ENCODE measurements at places on chromosomes 16 and 17. TPM values are rescaled to one million over a fixed set of nuclear protein-coding genes. Genes with fewer than 3 reads are reported as not detected.

DNA sequence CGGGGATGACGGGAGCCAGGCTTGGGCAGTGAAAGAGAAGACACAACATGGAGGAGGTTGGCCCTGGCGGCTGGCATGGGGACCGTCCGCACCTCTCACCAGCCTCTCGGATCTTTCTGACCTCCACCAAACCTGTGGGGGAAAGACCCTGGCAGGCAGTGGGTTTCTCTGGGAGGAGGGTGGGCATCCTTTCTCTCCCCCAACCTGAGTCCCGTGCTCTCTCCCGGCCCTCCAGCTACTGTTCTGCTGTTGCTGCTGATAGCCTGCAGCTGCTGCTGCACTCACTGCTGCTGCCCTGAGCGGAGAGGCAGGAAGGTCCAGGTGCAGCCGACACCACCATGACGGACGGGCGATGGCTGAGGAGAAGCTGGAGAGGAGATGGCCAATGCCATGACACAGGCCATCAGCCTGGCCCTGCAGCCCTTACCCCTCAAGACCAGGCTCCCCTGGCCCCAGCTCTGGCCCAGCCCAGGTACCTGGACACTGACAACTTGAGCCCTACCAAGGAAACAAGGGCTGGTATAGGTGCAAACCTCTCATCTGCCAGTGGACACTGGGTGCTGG is 7.4 kb downstream of the SMIM5 start:
- H3K4me3 ChIP-seq = no peak overlapping the region
- H3K27me3 ChIP-seq = no peaks in the 10 kb centered on the region
- 0 out of 2 replicates have a peak, but pooled peaks cover 3% of the 10 kb centered on the region for H3K36me3 ChIP-seq
- DNase-seq = no peak
- H3K4me1 ChIP-seq = peaks cover 32% of the 10 kb centered on the region

The GCSH gene
- total RNA-seq = 117 TPM

DNA sequence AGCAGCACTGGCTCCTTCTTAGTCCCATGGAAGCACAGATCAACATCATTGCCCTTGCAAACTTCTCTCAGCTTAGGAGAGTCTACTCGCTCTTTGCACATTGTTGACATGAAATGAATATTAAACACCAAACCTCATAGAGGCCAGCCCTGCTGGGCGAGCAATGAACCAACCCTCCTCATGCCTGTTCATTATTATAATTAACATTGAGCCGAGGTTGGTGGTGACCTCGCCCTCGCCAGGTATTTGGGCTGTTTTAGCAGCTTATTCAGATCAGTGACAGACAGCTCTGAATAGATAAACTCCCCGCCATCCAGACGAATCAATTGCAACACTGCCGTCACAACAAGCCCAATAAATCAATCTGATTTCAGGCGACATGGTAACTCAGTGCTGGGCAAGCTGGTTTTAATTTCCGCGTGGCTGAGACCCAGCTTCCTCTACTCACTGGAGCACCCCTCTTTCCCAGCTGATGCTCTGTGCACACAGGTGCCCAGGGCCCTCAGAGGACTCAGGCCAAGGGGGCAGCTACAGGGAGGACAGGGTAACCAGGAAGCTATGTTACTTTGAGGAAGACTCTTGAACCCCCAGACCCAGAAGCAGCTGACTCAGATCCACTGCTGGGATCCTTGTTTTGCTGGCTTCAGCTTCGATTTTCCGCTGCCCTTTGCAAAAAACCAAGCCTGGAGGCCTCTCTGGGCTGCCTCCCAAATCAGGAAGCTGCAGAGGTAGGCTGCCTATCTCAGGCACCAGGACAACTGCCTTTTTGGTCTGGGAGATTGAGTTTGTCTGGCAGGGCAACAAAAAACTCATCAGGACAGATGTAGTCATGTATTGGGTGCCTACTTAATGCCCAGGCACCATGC is 10.7 kb upstream of the SEZ6 start:
- no peak overlapping the region for H3K27ac ChIP-seq
- no peaks in the 10 kb centered on the region for H3K4me1 ChIP-seq
- H3K4me3 ChIP-seq = no peak overlapping the region
- DNase-seq = no peak

The LRRC36 gene
- total RNA-seq = not detected

GRCh38 chr16:66605177-66605978 is 874 bp downstream of the CMTM3 start:
- H3K27ac ChIP-seq = peak overlapping the region; percentile 70
- H3K27me3 ChIP-seq = no peaks in the 10 kb centered on the region
- DNase-seq = no peak
- peaks cover 39% of the 10 kb centered on the region for H3K4me1 ChIP-seq
